Activated CD4-positive, alpha-beta T cell treated with anti-CD3 and anti-CD28 coated beads, Interleukin-2, amount 10 ng/mL, durations not matched to agents 24 days and 14 days (primary cell): ENCODE measurements at places on chromosomes 6 and 20.

DNA sequence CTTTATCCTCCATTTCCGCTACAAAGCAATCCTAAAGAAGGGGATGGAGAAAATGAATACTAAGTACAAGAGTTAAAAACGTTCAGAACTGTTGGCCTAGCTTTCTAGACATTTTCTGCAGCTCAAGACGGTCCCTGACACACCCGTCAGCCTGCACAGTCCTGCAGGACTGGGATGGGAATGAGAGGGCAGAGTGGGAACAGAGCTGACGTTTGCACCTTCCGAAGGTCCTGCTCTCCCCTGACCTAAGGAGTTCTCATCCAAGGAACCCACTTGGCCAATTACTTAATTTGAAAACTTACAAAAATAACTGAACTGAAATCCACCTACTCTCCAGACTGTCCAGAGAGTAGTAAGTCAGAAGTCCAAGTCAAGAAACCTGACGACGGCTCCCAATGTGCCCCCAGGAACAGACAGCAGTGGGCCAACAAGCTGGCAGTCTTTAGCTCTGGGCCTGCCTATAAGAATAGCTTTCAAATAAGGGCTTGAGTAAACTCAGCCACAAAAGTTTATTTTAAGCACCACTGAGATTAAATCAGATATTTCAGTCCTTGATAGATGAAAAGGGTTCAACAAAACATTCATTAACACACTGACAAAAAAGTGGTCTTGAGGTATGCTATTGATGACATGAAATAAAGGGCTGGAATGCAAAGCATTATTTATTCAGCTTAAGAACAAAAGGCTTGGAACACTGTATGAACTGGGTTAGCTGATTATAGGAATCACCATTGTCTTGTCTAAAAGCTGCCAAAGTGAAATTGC is 76.8 kb downstream of the CNKSR3 start:
- H3K36me3 ChIP-seq, result no peaks in the 10 kb centered on the region
- H3K27me3 ChIP-seq, result peaks cover 3% of the 10 kb centered on the region
- H3K4me3 ChIP-seq, result no peak overlapping the region
- no peaks in the 10 kb centered on the region for H3K4me1 ChIP-seq
- no peak for DNase-seq

GRCh38 chr20:906703-907270 is 9.3 kb downstream of the ANGPT4 start:
- peaks cover 2% of the 10 kb centered on the region for H3K4me1 ChIP-seq
- no peaks in the 10 kb centered on the region for H3K36me3 ChIP-seq
- peaks cover 1% of the 10 kb centered on the region for H3K27me3 ChIP-seq
- no peak overlapping the region for H3K27ac ChIP-seq
- DNase-seq, result no peak

GRCh38 chr6:123925350-123925749 is 121.7 kb downstream of the NKAIN2 start:
- H3K36me3 ChIP-seq, result no peaks in the 10 kb centered on the region
- DNase-seq, result no peak
- no peak overlapping the region for H3K27ac ChIP-seq
- no peak overlapping the region for H3K4me3 ChIP-seq
- no peaks in the 10 kb centered on the region for H3K4me1 ChIP-seq

- H3K4me1 ChIP-seq, result peaks cover 61% of the 10 kb centered on the region
- peak overlapping the region; percentile 82 for H3K4me3 ChIP-seq
- DNase-seq, result no peak
- H3K36me3 ChIP-seq, result peaks cover 51% of the 10 kb centered on the region
- peak overlapping the region; percentile 94 for H3K27ac ChIP-seq
Measured at GRCh38 chr20:51526106-51526470, 16.4 kb downstream of the NFATC2 start.

DNA sequence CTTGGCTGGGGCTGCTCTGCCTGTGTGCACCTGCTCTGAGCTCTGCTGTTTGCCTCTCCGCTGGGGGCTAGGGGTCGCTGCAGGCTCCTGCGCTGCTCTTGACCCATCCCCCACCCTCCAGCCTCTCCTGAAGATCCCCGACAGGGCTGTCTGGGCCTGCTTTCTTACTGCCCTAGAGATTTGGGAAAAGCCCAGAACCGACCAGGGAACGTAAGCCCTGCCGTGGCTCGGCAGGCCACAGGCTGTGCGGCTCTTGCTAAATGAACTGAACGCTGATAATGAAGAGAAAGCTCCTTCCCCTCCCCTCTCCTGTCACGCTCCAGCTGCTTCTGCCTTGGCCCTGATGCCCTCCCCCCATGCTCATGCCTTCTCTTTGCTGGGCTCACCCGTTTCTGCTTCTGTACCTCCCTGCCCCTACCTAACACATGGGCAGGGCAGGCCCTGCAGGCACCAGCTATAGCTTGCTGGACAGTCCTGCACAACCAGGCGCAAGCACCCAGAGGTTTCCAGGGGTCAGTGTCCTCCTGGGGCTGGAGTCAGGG is 32.0 kb upstream of the PCMTD2 start:
- no peak overlapping the region for H3K4me3 ChIP-seq
- DNase-seq, result no peak
- H3K27ac ChIP-seq, result no peak overlapping the region
- no peaks in the 10 kb centered on the region for H3K4me1 ChIP-seq
- no peaks in the 10 kb centered on the region for H3K36me3 ChIP-seq

- no peaks in the 10 kb centered on the region for H3K4me1 ChIP-seq
- H3K27me3 ChIP-seq, result no peaks in the 10 kb centered on the region
- no peak for DNase-seq
- no peak overlapping the region for H3K4me3 ChIP-seq
- H3K36me3 ChIP-seq, result no peaks in the 10 kb centered on the region
- no peak overlapping the region for H3K27ac ChIP-seq
Measured at GRCh38 chr6:112560651-112561050, 213.5 kb downstream of the RFPL4B start.

DNA sequence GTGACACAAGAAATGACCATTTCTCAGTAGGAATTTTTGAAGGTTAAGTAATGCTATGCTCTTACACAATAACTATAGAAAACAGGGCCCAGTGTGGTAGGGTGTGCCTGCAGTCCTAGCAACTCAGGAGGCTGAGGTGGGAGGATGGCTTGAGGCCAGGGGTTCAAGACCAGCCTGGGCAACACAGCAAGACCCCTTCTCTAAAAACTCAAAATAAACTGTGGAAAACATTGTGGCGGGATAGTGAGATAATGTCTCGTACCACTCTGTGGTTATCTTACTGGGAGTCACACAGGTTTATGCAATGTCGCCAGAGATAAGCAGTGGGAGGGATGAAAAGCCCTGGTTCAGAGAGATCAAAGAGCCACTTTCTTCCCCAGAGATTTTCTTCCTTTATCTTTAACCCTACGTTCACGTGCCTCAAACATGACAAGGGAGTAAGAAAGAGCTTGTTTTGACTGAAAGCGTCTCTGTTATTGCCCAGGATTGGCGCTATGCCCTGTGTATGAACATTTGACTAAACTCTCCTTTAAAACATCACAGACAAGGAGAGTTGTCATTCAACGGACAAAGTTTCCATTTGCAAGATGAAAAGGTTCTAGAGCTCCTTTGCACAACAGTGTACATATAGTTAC is 13.9 kb downstream of the GCM1 start:
- DNase-seq, result no peak
- H3K36me3 ChIP-seq, result no peaks in the 10 kb centered on the region

DNA sequence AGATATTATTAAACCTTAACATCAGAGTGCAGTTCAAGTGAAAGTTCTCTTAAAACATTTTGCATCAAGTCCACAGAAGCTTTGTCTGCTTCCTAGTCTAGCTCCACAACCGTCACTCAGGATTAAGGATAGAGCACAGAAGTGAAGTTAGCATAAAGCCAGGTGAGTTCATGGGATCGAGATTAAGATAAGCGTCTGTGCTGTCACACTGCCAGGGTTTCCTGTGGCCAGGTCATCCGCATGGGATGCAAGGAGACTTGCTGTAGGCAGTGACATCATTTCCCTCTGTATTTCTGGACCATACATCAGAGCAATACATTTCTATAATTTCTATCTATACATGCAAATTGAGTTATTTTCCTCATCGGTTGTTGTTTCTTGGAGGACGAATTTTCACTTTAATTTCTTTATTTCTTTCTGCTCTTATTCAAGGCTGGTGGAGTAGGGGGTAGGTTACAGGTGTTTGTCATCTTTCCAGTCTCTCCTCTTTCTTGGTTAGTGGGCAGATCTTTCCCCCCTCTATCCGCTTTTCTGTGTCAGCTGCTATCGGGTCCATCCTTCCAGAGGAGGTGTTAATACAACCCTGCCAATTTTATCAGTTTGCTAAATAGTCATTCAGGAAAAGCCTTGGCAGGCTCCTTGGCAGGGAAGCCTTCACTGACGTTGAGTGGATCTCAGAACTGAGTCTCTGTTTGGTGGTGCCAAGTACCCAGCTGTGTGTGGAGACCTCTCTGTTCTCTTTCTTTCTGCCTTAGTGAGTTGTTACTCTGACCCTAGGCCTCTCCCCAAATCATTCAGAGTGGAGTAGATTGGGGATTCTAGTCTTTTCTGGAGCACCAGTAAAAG is 307.6 kb upstream of the MAP3K7 start:
- H3K36me3 ChIP-seq, result no peaks in the 10 kb centered on the region
- DNase-seq, result no peak
- no peaks in the 10 kb centered on the region for H3K4me1 ChIP-seq
- H3K27me3 ChIP-seq, result peaks cover 4% of the 10 kb centered on the region

DNA sequence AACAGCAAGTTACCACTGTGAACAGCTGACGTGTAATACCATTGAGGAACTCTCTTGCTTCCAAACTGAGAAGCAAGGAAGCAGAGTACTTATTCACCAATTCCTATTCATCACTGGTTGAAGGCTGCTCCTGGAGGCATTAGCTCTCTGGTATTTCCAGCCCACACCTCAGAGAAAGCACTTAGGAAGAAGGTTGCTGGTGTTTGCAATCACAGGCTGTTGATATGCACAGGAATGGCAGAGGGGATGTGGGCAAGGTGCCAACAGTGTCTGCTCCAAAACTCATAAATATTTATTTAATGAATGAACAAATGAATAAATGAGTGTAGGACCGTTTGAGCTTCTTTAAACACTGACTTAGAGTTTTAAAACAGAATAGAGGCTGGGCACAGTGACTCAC is 6.9 kb upstream of the RRBP1 start:
- H3K27me3 ChIP-seq, result peaks cover 66% of the 10 kb centered on the region
- H3K27ac ChIP-seq, result no peak overlapping the region
- no peaks in the 10 kb centered on the region for H3K4me1 ChIP-seq

DNA sequence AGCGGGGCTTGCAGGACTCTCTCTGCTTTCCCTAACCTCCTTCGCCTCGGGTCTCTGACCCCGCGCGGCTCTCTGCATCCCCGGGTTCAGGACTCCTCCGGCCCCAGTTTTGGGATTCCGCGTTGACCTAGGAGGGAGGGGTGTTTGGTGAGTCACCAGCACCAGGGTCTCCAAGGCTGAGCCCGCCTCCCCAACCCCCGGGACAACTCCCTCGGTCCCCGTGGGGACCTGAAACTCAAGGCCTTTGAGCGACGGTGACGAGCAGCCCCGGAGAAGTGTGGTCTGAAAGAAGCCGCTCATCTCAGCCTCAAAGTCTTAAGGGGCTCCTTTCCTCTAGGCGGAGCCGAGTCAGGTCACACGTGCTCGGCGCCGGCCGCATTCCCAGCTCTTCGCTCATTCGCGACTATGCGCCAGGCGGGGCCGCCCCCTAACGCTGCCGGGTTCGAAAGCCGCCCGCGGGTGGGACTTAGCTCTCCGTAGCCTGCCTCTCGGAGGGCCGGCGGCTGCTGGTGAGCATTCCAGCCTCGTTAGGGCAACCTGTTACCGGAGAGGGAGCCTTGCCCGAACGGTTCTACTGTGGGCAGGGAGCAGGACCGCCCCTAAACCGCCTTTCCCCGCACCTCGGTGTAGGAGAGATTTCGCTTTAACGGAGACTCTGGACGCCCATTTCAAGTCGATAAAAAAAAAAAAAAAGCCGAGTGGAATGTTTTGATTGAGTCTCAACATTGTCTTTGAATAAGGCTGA is 3.0 kb upstream of the PRDM13 start:
- peaks cover 19% of the 10 kb centered on the region for H3K4me1 ChIP-seq
- H3K27me3 ChIP-seq, result peaks cover 87% of the 10 kb centered on the region
- H3K27ac ChIP-seq, result peak overlapping the region; percentile 11
- H3K4me3 ChIP-seq, result peak overlapping the region; percentile 39
- DNase-seq, result peak; percentile 71
- H3K36me3 ChIP-seq, result peaks cover 4% of the 10 kb centered on the region

DNA sequence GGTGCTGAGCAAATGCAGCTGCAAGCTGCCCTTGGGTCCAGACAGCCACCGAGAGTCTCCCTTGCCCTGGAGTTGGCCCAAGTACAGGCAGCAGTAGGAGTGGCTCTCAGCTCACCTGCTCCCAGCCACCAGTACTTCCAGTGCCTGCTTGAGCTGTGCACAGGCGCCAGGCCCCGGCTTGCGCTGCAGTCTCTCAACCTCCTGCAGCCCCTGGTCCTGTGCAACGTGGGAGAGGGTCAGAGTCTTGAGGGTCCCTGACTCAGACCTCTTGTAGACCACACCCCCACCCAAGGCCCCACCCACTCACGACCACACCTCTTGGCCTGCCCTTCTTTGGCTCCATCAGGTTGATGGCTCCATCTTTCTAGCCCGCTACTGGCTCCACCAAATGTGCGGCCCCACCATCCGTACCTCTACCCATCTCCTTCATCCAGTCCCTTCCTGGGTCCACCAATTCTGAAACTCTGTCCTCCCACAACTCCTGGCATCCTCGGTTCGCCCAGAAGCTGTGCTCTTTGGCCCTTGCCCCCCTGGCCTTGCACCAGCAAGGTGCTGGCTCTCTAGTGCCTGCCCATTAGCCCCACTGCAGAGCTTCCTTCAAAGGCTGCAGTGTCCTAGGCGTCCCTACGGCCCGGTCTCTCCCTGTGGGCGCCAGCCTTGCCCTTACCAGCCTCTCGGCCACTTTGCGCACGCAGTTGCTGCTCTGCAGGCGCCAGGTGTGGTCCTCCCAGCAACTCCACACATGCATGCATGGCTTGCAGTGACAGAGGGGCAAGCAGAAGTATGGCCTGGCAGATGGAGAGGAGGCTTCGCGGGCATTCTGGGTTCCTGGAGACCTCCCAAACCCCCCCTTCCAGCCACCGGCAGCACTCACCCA is 16.5 kb upstream of the SPAG4 start:
- no peak overlapping the region for H3K4me3 ChIP-seq
- H3K36me3 ChIP-seq, result peaks cover 2% of the 10 kb centered on the region
- H3K27ac ChIP-seq, result no peak overlapping the region
- H3K4me1 ChIP-seq, result peaks cover 9% of the 10 kb centered on the region
- H3K27me3 ChIP-seq, result peaks cover 57% of the 10 kb centered on the region

DNA sequence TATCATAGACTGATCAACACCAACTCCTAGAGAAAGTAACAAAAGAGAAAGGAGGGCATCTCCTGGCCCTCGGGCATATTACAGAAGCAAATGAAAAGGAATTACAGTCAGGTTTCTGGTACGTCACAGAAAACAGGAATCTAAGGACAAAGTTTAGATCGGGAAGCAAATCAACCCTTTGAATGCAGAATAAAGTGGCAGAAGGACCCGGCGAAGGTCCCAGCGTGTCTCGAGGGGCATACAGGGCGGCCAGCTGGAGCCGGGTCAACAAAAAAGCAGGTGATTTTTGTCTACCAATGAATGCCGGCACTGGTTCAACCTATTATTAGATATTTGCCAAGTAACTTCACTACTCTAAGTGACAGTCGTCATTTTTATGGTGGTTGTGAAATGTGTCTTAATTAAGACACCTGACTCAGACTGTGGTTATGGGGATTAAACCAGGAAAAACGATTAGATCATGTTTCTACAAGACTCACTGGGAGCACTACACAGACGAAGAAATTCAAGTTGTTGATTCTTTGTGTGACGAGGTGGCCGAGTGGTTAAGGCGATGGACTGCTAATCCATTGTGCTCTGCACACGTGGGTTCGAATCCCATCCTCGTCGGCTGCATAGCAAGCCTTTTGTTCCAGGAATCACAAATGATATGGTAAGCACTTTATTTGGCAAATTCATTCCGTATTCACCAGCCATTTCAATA is 12.4 kb upstream of the ZSCAN9 start:
- H3K27me3 ChIP-seq, result peaks cover 79% of the 10 kb centered on the region
- peak; percentile 78 for DNase-seq
- H3K36me3 ChIP-seq, result no peaks in the 10 kb centered on the region
- H3K4me1 ChIP-seq, result peaks cover 22% of the 10 kb centered on the region
